Astrocyte (in vitro differentiated cells and primary cell): ENCODE measurements at places on chromosomes 1 and 21. TPM values are rescaled to one million over a fixed set of nuclear protein-coding genes. Genes with fewer than 3 reads are reported as not detected.
A peak's percentile ranks its signal among the peaks of the same experiment; 100 is the strongest.

Gene MYCL
- total RNA-seq, result 3.3 and 3.8 TPM in 2 replicates

Gene MRPL39
- total RNA-seq, result 29.6 and 32.5 TPM in 2 replicates

Gene CDC7
- 3.3 and 4.0 TPM in 2 replicates for total RNA-seq

Gene PALMD
- total RNA-seq, result 0.41 and 0.58 TPM in 2 replicates

Gene SPRR1B
- 0.39 and 0.50 TPM in 2 replicates for total RNA-seq

Gene SLAMF6
- not detected in 2 replicates for total RNA-seq

GRCh38 chr1:30684881-30685795 lies 38.2 kb downstream of the MATN1 start:
- H3K27me3 ChIP-seq, result peaks cover 50% of the 10 kb centered on the region
- no peaks in the 10 kb centered on the region for H3K36me3 ChIP-seq
- H3K4me3 ChIP-seq, result no peak overlapping the region
- H3K27ac ChIP-seq, result no peak overlapping the region

DNA sequence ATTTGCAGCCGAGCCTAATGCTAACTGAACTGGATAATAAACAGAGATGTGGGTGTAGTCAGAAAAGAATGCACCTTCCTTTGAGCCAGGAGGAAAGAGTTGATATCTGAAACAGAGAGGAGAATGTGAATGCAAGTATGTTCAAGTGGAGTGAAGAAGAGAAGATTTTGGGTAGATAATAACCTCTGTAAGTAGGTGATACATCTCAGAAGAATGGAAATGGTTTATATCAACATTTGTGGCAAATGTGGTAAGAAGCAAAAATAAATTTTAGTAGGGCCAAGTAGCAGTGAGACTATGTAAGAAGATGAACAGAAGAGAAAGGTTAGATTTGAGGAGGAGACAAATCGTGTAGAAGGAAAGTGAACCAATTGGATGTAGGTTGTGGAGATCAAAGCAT lies 1.7 kb upstream of the DNTTIP2 start:
- DNase-seq, result peak; percentile 55
- H3K27me3 ChIP-seq, result no peaks in the 10 kb centered on the region
- peaks cover 8% of the 10 kb centered on the region for H3K4me1 ChIP-seq
- peaks cover 21% of the 10 kb centered on the region for H3K36me3 ChIP-seq

DNA sequence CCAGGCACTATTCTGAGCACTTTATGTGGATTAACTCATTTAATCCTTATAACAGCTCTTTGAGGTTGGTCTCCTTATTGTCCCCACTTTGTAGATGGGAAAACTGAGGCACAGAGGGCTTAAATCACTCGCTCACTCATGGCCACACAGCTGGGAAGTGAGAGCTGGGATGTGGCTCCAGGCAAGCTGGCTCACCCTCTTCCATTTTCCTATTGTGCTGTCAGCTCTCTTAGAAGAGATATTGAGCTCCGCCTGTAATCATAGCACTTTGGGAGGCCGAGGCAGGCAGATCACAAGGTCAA lies 3.8 kb upstream of the COL8A2 start:
- no peaks in the 10 kb centered on the region for H3K36me3 ChIP-seq
- peaks cover 9% of the 10 kb centered on the region for H3K27me3 ChIP-seq
- no peak overlapping the region for H3K27ac ChIP-seq
- no peak for DNase-seq
- no peak overlapping the region for H3K4me3 ChIP-seq

- DNase-seq, result no peak
- H3K4me1 ChIP-seq, result peaks cover 11% of the 10 kb centered on the region
- peaks cover 88% of the 10 kb centered on the region for H3K27me3 ChIP-seq
- no peak overlapping the region for H3K27ac ChIP-seq
- H3K4me3 ChIP-seq, result peak overlapping the region; percentile 37
Measured at GRCh38 chr1:50420689-50421365, 2.4 kb downstream of the DMRTA2 start.

DNA sequence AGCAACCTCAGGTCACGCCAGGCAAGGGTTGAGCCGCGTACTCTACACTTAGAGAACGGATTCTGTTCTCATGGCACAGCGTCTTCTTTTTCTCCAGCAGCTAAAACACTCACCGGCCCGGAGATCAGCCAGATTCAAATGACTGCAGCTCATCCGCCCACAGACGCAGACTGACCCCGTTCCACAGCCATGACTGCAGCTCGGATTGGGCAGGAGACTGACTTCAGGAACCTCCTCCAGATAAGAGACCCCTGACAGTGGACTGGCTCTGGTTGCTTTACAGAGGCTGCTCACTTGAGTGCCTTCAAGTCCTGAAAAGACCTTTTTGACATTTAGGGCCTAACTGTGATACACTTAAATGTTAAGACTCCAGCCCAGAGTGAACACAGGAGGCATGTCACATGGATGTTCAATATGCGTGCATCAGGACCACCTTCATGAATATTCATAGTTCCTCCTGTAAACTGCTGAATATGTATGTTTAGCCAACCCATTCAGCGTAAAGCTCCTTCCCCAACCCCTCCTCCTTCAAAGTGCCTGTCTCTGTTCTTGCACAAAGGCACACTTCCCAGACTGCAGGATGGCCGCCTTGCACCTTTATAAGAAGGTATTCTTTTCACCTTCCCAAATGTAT lies 42.6 kb downstream of the BACE2 start:
- peaks cover 20% of the 10 kb centered on the region for H3K4me1 ChIP-seq
- peak; percentile 72 for DNase-seq
- H3K27ac ChIP-seq, result no peak overlapping the region
- H3K27me3 ChIP-seq, result no peaks in the 10 kb centered on the region

- DNase-seq, result peak; percentile 91
- no peaks in the 10 kb centered on the region for H3K36me3 ChIP-seq
- no peaks in the 10 kb centered on the region for H3K27me3 ChIP-seq
- peak overlapping the region; percentile 99 for H3K27ac ChIP-seq
- H3K4me1 ChIP-seq, result peaks cover 47% of the 10 kb centered on the region
- peak overlapping the region; percentile 61 for H3K4me3 ChIP-seq
Measured at GRCh38 chr1:2212532-2213491, 15.3 kb upstream of the SKI start.

DNA sequence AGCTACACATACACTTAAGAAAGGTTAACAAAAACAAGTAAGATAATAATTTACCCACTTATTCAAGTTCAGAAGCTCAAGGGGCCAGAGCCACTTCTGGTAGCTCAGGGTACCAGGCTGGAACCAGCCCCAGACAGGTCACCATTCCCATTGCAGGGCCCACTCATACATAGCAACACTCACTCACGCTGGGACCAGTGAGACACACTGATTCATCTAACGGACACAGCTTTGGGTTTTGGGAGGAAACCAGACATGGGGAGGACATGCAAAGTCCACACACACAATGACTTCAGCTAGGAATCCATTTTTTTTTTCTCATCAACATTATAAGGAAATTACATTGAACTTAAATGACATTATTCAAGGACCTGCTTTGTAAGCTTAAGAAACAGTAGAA lies 169.1 kb downstream of the ZC3H11B start:
- no peak overlapping the region for H3K27ac ChIP-seq
- H3K4me1 ChIP-seq, result peaks cover 13% of the 10 kb centered on the region
- peak; percentile 42 for DNase-seq
- no peaks in the 10 kb centered on the region for H3K27me3 ChIP-seq
- H3K4me3 ChIP-seq, result no peak overlapping the region

DNA sequence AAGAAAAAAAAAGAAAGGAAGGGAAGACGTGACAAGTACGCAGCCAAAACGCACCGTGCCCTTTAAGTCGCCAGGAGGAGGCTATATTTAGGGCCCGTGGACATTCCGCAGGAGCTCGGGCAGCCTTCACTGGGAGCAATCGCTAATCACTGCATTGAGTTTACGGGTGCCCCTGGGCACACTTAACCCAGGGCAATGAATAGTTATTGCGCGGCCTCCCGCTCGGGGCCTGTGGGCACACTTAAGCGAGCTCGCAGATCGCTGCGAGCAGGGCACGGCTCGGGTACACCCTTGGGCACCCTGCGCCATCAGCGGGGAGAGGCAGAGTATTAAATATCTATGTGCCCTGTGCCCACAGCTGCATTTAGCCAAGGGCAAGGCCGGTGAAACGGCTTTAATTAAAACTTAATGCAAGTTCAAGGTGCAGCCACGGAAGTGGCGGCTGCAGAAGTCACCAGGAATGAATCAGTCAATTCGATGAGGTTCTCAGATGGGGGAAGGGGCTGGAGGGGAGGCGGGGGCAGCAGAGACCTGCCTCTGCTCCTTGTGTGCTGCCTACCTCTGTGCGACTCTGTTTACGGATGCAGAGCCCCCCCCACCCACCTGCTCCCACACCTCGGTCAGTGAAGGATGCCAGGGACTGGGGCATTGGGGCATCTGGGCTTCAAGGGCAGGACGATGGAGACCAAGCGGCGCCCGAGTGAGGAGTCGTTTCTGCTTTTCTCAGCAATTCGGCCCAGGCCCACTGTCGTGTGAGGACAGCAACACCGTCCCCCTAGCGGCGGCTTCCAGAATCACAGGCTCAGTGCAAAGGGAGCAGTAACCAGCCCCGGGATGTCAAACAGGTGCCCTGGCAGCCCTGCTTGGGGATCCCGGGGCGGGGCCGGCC lies 51.8 kb upstream of the TARDBP start:
- H3K36me3 ChIP-seq, result no peaks in the 10 kb centered on the region
- H3K27ac ChIP-seq, result no peak overlapping the region
- DNase-seq, result peak; percentile 20

DNA sequence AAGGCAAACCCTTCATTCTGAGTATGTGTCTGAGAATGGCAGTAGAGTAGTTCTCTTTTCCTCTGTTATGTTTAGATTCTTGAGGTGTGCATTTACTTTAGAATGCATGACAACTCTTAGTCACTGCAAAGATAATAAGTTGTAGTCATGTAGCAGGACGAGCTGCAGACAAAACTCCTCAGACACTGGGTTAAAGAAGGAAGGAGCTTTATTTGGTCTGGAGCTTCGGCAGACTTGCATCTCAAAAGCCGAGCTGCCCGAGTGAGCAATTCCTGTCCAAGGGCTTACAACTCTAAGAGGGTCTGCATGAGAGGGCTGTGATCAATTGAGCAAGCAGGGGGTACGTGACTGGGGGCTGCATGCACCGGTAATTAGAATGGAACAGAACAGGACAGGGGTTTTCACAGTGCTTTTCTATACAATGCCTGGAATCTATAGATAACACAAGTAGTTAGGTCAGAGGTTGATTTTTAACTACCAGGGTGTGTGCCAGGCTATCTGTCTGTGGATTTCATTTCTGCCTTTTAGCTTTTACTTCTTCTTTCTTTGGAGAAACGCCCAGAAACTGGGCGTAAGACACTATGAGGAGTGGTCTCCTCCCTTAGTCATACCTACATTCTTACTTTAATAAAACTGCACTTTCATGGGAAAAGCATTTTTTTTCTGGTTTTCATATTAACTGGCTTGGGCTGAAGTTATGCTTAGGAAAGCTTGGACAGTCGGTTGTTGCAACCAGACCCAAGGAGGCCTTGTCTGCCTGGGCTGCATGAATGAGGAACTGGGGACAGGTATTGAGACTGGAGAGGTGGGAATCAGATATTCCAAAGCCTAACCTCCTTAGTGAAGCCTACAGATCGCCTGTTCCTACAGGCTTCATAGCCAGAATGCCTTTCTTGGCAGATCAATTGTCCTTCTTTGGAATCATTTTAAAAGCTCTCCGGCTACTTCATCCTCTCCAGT lies 115.1 kb downstream of the RHOU start:
- no peaks in the 10 kb centered on the region for H3K36me3 ChIP-seq
- H3K27me3 ChIP-seq, result no peaks in the 10 kb centered on the region
- H3K27ac ChIP-seq, result no peak overlapping the region
- no peak overlapping the region for H3K4me3 ChIP-seq
- DNase-seq, result no peak

DNA sequence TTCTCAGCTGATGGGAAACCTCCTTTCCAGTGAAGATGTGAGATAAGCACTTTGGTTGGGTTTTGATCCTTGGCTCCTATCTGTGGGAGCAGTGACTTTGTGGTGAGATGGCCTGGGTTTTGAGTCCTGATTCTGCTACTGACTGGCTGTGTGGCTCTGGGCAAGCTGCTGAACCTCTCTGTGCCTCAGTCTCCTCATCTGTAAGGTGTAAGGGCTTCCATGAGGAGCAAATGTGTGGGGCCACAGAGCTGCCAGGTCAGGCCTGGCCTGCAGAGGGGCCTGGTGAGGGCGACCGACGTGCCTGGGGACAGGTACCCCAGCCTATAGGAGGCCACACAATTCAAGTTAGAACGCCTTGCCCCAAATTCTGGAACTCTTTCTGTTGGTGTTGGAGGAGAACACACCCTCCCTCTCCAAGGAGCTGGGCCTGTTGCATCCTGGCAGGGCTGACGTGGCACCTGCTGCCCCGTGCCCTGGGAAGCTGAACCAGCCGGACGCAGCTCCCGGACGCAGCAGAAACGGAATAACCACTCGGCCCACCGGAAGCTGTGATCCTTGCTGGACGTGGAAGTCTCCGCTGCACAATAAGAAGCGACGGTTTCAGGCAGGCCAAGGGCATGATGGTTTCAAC lies 62.7 kb downstream of the AGPAT3 start:
- H3K27me3 ChIP-seq, result no peaks in the 10 kb centered on the region
- DNase-seq, result no peak
- no peaks in the 10 kb centered on the region for H3K4me1 ChIP-seq
- no peak overlapping the region for H3K27ac ChIP-seq
- H3K36me3 ChIP-seq, result no peaks in the 10 kb centered on the region

DNA sequence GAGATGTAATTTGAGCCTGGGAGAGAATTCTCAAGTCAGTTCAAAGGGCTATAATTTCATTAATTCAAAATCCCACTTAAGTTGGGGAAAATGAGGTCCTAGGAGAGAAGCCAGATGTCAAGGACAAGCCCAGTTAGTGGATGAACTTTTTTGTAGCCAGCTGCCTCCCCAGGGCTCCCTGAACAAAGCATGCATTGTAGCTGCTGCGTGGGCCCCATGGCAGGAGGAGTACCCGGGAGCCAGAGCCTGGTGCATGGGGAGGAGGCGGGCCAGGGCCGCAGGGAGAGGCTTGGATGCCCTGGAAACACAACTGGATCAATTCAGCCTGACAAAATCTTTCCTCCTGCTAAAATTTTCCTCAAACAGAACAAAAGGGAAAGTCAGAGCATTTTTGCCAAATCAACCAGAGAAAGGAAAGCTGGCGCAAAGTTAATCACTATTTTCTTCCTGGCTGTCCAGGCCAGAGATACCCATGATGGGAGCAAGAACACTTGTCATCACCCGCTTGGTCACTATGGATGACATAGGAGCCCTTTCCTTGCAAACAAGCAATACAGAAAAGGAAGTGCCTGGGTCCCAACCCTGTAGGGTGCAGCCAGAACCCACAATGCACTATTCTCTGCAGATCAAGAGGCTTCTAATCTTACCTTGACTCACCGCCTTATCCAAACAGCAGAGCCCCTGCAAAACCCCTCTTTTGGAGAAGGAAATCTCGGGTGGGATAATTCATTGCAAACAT lies 248.1 kb upstream of the RAB4A start:
- no peak overlapping the region for H3K27ac ChIP-seq
- H3K36me3 ChIP-seq, result no peaks in the 10 kb centered on the region
- no peak overlapping the region for H3K4me3 ChIP-seq
- no peaks in the 10 kb centered on the region for H3K27me3 ChIP-seq

- H3K36me3 ChIP-seq, result no peaks in the 10 kb centered on the region
- no peak for DNase-seq
- H3K27ac ChIP-seq, result no peak overlapping the region
- H3K27me3 ChIP-seq, result peaks cover 3% of the 10 kb centered on the region
- no peaks in the 10 kb centered on the region for H3K4me1 ChIP-seq
- no peak overlapping the region for H3K4me3 ChIP-seq
Measured at GRCh38 chr1:226600254-226600653, 51.7 kb downstream of the STUM start.
